Cortex of kidney (tissue), 1 donor: ENCODE measurements at places on chromosomes 7 and 10.

DNA sequence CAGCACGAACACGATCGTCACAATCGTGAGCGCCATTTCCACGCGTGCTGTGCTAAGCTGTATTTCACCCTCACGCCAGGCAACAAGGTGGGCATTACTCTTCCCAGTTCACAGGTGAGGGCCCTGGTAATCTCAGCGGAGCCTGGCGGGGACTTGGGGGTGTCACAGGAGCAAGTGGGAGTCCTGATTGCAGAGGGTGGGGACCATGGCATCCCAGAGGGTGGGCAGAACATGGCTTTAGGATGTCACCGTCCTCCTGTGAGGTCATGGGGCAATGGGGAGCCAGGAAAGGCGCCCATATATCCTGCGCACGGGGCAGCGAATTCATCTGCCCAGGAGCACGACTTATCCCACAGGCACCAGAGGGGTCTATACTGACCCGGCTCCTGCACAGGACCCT lies 489.8 kb downstream of the DNAJB6 start:
- no peak for DNase-seq

GRCh38 chr7:121394709-121395140 lies 1.4 kb downstream of the FAM3C start:
- DNase-seq, result no peak

DNA sequence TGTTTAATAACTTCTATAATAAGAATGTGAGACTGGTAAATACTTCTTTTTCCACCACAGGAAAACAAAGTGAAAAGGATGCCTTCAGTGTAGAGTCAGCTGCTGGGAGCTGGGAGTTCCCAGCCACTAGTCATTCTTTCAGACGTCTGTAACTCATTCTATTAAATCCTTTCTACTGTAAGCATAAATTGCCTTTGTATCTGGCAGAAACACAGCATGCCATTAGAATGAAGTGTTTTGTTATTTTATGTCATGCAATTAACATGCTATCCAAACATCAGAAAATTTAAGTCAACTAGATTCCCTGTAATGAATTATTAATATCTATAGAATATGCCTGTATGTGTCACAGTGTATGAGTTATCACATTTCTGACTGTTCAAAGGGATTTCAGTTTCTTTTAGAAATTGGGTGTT lies 14.3 kb downstream of the BPGM start:
- no peak for DNase-seq

DNA sequence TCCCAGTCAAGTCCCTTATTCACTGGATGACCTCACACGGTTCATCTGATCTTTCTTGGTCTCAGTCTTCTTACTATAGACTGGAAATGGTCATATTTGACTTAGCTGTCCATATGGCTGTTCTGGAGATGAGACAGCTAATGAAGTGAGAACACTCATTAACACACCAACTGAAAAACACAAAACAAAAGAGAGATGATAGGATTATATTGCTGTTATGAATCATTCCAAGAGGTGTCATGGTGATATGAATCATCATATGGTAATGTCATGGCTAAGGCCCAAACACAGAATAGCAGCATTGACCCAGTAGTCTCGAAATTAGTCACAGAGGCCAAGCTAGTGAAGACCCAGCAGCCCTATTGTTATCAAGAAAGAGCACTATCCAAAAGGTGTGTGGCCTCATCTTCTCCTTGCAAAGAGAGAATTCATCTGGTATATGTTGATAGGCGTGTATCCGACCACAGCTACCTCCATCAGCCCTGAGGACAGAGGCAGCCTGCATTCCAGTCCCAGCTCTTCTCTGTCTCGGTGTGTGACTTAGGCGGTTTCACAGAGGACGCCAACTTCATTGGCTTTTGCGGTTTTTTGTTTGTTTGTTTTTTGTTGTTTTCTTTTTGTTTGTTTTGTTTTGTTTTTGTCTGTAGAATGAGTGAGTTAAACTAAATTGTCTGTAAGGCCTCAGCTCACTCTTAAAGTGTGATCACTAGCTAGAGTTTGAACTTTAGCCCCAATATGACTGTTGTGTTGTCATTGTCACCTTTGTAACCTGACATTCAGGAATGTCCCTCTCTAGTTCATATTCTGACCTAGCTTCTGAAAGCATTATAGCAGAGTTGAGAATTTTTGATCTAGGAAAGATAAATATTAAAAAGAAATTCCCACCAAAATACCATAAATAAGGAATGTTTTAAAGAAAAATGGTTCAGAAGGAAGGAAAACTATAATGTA lies 97.4 kb upstream of the PDCD4 start:
- no peak for DNase-seq

- DNase-seq, result no peak
Observed at GRCh38 chr7:77281780-77282478, 82.3 kb upstream of the FGL2 start.

DNA sequence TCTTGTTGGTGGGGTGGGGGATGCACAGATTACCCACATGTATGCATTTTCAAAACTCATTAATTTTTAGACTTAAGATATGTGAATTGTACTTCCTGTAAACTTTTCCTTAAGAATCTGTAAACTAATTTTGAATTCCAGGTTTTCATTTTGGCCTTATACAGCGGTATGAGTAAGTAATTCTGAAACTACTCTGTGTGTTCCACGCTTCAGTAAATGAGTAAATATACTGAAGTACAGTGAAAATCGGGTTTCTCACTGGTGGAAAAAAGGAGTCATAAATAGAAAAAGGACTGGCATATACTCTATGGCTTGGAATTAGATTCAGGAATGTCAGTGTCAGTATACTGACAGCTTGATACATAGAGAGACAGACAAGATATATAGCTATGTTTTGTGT lies 72.8 kb downstream of the CTTNBP2 start:
- DNase-seq, result no peak

DNA sequence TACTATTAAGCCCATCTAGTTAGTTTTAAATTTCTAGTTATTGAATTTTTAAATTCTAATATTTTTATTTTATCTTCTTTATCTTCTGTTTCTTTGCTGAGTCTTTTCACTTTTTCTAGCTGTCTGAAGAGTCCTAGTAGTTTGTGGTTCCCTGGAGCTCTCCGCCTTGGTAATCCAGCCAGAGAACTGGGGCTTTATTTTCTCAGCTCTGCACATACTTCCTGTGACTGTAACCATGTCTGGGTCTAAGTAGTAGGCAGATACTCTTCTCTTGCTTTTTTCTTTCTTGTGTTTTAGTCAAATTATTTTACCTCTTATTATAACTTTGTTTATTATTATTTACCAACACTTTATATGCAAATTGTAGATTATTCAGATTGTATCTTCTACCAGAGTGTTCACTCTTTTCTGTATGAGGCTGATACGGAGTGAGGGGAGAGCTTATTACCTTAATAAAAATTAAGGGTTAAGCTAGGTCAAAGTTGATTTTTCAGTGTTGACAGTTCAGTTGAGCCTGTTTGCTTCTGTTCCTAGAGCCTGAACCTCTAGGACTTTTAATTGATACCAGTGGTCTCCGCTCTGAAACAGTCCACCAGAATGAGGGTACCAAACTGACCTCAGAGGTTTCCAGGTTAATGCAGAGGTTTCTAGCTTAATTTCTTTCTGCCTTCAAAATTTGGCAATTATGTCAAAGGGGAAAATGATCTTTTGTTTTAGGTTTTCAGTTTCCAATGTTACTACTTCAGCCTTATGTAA lies 155.4 kb downstream of the ADK start:
- DNase-seq, result no peak

GRCh38 chr7:152596824-152597223 lies 79.1 kb downstream of the XRCC2 start:
- no peak for DNase-seq

DNA sequence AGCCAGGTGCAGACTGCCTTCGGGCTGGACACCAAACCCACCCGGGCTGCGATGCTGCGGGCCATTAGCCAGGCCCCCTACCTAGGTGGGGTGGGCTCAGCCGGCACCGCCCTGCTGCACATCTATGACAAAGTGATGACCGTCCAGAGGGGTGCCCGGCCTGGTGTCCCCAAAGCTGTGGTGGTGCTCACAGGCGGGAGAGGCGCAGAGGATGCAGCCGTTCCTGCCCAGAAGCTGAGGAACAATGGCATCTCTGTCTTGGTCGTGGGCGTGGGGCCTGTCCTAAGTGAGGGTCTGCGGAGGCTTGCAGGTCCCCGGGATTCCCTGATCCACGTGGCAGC lies 50.0 kb downstream of the VWA2 start:
- no peak for DNase-seq

GRCh38 chr7:155782466-155782865 lies 29.8 kb downstream of the SHH start:
- no peak for DNase-seq

DNA sequence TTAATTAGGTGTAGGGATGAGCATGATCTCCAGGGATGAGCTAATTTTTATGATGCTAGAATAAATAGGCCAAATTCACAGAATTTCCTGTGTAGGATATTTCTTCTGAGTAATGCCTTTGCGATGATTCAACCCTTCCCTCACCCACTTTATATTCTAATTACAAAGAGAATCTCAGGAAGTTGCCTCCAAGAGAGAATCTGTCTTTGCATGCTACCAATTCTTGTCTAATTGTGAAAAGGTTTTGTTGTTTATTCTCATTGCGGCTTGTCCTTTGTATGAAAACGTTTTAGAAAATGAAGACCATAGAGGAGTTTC lies 6.3 kb downstream of the C7orf57 start:
- DNase-seq, result no peak

DNA sequence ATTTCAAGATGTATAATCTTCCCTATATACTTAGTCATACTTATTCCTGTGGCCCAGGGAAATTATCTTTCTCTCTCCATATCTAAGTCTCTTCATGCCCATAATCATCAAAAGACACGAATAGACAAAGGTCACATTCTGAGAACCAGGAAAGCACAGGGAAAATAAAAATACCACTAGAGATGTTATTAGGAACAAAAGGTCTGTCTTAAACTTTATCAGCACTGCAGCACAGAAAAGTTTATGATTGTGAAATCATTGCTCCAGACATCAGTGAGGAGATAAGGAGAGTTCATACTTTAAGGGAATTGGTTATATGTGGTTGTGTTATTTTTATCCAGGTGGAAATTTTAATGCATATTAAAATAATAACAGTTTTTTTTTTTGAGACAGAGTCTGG lies 974.6 kb upstream of the CELF2 start:
- DNase-seq, result no peak

DNA sequence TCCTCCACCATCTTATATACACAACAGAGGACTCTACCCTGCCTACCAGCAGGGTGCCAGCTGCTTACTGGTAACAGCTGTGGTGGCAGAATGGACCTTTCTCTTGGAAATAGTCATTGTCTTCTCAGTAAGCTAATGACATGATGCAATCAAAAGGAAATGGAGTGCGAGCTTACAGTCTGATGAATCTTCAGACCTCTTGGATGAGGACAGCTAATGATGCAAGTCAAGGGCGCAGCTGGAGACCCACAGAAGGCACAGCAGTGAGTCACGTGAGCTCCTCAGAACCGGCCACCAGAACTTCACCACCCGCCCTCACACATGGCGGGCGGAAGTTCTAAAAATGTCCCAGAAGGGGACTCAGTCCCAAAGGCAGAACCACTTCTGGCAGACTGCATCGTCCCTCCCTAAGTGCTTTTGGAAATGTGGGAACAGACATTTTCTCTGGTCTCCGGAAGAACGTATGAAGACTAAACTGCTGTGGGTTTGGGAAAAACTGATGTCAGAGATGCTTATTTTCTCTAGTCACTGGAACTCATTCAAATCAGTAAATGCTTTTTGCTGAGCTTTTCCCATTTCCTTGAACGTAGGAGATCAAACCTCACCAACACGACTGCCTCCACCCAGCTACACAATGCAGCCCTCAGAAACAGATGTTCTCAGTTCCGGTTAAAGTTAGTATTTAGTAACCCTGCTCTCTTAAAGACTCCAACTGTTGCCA lies 96.4 kb downstream of the FAS start:
- DNase-seq, result no peak

GRCh38 chr10:30438021-30438850 lies 4.3 kb downstream of the MAP3K8 start:
- no peak for DNase-seq

GRCh38 chr7:25756601-25757000 lies 395.4 kb upstream of the NFE2L3 start:
- no peak for DNase-seq

GRCh38 chr7:85102813-85103350 lies 84.0 kb downstream of the SEMA3D start:
- DNase-seq, result no peak

DNA sequence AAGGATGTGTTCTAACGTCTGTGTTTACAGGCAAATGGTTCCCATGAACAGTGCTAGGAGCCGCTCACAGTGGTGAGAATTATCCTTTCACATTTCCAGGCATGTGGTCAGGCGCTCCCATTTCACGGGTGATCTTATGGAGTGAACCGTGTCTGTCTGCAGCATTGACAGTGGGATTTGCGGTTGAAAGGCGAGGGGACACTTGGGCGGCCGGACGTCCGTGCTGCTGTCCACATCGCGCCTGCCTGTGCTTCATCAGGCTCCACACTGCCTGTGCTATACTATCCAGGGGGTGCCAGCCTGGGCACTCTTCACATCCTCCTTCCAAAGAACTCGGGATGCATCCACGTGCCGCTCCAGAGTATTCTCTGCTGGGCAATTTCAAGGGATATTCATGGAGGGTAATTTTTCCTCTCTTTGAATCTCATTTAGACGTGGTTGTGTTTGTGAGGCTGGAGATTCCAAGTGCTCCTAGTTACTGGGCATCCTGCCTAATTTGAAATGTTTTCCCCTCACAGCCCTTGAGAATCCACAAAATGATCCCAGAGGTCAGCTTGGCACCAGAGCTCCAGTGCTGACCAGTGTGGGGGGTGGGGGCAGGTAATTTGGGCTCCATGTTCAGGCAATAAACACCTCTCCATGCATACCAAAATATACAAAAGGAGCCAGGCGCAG lies 61.9 kb upstream of the EBF3 start:
- DNase-seq, result no peak

GRCh38 chr10:96334616-96335526 lies 23.9 kb downstream of the OPALIN start:
- no peak for DNase-seq

GRCh38 chr10:2968401-2969058 lies 98.8 kb upstream of the PFKP start:
- no peak for DNase-seq

DNA sequence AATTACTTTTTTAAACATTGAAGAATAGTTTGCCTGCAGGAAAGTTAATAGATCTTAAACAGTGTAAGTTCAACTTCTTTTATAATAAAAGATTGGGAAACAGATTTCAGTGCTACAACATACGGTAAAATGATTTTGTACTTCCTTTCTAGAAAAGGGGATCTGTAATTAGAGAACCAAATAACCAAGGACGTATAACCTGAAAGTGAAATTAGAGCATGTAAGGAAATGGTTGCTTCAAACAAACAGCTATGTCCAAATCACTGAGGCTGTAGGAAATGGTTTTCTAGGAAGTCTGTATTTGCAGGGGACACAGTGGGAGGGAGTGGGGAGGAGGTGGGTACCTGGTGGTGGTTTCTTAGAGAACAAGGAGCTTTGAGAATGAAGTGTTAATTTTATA lies 57.9 kb upstream of the EXOC6 start:
- DNase-seq, result no peak

- DNase-seq, result no peak
Observed at GRCh38 chr7:105963038-105963667, at the start of gene CDHR3. CDHR3 (plus strand) TSS chr7:105963264; CDS start chr7:105963319, 55 bp downstream.

- DNase-seq, result no peak
Observed at GRCh38 chr7:29988424-29989256, 961 bp downstream of the SCRN1 start.

- no peak for DNase-seq
Observed at GRCh38 chr10:6843481-6843881, 263.4 kb upstream of the PRKCQ start.

GRCh38 chr7:69678494-69679187 lies 80.4 kb downstream of the AUTS2 start:
- no peak for DNase-seq

- DNase-seq, result no peak
Observed at GRCh38 chr10:116118847-116119246, 154.2 kb downstream of the GFRA1 start.
